ENCODE measurements at places on chromosomes 6 and 20.

DNA sequence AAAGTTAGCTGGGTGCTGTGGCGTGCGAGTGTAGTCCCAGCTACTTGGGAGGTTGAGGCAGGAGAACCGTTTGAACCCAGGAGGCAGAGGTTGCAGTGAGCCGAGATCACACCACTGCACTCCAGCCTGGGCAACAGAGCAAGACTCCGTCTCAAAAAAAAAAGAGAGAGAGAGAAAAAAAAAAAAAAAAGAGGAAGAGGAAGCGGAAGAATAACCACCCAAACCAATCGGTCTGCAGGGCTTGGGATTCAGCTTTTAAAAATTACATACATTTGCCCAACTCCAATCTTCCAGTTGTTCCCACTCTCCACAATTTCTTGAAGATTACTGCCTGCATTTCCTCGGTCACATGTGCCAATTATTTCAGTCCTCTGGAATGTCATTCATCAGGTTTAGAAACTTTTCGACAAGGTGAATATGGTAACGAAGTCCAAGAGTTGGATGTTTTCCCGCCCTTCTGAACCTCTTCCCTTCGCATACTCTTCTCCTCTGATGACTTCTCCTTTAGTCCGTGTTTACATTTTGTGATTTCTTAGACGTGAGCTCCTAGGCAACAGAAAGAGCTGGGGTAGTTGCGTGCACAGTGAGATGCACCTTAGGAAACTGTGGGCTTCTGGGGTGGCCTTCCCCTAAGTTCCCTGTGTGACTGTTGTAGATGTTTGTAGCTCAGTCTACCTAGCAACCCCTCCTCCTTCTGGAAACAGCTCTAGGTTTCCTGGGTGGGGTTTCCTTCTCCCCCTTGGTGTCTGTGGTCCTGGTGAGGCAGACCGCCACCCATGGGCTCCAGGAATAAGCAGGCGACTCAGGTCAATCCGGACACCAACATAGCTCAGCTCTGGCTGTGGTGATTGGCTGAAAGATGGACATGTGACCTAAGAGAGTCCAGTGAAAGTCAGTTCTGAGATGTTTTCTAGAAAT lies 63.0 kb upstream of the NCOA3 start:
- DNase-seq: no peak

DNA sequence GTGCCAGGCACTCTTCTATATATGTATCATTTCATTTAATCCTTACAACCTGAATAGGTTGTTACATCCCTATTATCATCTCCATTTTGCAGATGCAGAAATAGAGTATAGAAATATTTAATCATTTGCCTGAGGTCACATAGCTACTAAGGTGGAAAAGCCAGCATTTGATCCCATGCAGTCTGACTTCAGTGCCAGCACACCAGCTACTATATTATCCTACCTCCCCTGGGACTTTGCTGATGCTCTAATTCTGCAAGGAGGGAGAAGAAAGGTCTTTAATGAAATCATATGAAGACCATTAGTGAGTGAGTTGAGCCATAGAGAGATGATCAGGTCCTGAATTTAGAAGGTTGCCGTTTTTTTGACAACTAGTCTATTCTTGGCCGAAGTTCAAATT lies 53.7 kb downstream of the TOP1 start:
- no peak for DNase-seq

GRCh38 chr20:258963-259362 lies 1.4 kb downstream of the DEFB132 start:
- DNase-seq: peak; percentile 85

- DNase-seq: no peak
Measured at GRCh38 chr6:56072856-56073255, 174.5 kb downstream of the COL21A1 start.

DNA sequence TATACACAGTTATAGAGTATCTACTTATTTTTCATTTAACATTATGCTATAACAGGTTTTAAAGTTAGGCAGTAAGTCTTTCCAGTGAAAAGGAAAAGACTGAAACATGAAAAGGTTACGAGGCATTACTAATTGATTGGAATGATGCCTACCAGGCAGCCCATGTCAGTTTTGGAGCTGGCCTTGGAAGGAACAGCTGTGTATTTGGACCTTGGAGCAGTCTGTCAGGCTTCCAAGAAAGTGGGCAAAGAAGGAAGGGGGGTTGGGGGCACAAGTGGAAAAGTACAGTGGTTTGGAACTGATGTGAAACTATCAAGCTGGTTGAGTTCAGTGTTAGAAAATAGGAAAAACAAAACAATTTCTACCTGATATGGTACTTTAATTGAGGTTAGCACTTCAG lies 41.7 kb downstream of the SLC16A10 start:
- DNase-seq: no peak

DNA sequence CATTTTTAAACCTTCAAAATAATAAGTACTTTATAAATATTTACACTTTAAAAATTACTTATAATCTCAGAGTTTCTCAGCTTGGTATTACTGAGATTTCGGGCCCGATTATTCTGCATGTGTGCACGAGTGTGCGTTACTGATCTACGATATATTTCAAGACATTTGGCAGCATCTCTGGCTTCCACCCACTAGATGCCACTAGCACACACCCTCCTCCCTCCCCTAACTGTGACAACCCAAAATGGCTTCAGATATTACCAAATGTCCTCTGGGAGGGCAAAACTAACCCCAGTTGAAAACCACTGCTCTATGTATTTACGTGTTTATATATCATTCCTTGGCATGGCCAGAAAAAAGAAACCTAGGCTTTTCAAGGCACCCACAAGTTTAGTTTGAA lies 95.9 kb downstream of the FYN start:
- DNase-seq: no peak

DNA sequence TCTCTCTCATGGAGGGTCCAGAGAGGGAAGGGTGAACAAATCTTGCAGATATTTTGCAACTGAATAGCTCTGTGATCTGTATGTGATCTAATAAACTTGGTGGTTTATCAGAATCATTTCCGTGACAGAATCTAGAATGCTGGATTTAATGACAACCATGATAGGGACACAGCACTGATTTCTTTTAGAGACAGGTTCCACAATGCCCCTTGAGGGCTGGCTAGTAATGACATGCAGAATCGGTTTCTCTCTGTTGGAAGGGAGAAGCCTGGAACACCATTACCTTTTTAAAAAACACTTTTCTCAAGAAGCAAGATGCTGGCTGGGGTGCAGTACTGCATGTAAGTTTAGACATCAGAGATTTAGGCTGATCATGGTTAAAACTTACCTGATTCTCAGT lies 313.4 kb downstream of the CDH26 start:
- DNase-seq: no peak

Data from RPMI8226 (cell line).